SW 1271 (cell line): ENCODE measurements at places on chromosomes 4 and X.

GRCh38 chr4:150828159-150828558 is 186.9 kb downstream of the LRBA start:
- DNase-seq, result no peak

GRCh38 chr4:120291541-120291940 is 224.9 kb upstream of the MAD2L1 start:
- no peak for DNase-seq

- no peak for DNase-seq
Observed at GRCh38 chrX:96453139-96453538, 231.5 kb upstream of the DIAPH2 start.

DNA sequence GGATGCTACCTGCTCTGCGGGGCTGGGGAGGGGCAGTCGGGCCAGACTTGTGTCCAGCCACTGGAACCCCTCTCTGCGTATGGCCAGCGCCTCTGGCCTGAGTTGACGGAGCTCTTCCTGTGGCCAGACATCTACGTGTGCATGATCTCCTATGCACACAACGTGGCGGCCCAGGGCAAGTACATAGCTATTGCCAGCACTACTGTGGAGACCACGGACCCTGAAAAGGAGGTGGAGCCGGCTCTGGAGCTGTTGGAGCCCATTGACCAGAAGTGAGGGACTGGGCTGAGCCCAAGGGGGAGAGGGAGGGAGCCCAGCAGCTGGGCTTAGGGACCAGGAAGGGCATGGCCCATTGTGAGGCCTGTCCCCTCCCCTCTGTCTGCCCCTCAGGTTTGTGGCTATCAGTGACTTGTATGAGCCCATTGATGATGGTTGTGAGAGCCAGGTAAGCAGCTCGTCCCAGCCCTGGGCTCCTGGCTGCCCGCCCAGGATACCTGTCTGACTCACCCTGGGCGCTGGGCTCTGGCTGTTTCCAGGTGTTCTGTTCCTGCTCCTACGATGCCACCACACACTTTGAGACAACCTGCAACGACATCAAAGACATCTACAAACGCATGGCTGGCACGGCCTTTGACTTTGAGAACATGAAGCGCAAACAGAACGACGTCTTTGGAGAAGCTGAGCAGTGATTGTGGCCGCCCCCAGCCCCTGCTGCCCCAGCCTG is 1.8 kb upstream of the FAM50A start:
- no peak for DNase-seq

DNA sequence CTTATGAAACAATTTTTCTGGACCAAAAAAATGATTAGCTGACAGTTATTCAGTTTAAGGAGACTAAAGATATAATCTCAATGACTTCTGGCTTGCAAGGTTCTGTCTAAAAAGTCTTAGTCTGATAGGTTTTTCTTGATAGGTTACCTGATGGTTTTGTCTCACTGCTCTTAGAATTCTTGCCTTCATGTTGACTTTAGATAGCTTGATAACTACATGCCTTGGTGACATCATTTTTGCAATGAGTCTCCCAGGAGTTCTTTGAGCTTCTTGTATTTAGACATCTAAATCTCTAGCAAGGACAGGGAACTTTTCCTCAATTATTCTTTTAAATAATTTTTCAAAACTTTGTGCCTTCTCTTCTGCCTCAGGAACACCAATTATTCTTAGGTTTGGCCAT is 1965.3 kb downstream of the ARAP2 start:
- DNase-seq, result no peak

DNA sequence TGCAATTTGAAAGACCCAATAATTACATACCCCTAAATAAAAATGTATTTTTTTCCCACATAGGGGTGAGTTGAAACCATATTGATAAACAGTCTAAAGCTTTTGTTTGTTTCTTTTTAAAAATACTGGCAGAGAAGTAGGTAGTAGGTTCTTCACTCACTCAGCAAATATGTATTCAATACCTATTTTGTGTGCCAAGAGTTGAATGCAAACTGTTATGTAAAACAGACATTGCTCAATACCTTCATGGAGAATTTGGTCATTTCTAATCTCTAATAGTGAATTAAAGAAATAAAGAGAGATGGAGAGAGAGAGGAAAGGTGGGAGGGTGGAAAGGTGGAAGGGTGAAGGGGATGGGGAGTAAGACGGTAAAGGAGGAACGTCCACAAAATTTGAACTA is 589.9 kb upstream of the GNPDA2 start:
- DNase-seq, result no peak
